ENCODE measurements at places on chromosomes 2 and 18.
A peak's percentile ranks its signal among the peaks of the same experiment; 100 is the strongest.

DNA sequence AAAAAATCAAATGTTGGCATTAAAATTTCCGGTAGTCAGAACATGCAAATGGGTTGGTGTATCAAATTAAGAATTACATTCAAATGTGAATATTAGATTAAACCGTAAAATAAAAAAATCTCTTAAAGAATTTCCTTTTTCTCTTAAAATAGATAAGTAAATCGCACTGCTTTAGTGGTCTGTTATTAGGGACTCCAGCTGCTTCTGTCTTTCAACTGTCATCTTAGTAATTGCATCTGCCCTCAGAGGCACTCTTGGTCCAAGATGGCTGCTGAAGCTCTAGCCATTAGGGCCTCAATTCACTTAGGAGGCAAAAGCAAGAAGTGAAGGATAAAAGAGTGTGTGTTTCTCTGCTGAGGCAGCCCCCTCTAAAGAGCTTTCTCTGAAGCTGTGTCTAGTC, 132.4 kb downstream of the MGAT5 start:
- no peak for DNase-seq

- DNase-seq, result no peak
Observed at GRCh38 chr2:23377771-23378170, 7.2 kb upstream of the KLHL29 start.

DNA sequence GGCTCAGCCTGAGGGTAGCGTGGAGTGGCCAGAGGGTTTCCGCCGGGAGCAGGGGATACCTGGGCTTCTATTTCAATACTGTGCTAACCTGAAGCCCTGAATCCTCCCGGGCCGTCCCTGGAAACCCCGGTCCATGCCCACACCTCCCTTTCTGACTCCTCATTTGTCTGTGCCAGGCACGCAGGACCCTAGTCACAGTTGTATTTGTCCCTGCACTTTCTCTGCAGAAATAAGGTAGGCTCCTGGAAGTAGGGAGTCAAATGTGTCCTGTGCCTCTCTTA, 418.8 kb upstream of the HS6ST1 start:
- no peak for DNase-seq

DNA sequence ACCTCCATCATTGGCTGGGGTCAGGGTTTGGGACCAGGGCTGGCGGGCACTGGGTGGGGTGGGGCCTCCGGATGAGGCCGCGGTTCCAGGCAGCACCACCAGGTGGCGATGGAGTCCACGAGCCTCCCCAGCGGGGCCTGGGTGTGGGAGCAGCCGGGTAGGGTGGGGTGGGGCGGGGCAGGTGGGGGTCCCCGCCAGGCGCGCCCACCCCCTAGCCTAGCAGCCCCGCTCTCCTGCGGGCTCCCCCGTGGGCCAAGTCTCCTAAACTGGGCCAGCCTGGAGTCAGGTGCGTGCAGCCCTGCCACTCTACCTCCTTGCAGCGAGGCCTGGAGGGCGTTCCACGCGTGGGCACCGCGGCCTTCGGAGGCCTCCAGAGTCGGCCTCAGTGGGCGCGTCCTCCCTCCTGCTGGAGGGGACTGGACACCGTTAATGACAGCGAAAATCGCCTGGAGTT, 187.5 kb downstream of the TWIST2 start:
- DNase-seq, result no peak

DNA sequence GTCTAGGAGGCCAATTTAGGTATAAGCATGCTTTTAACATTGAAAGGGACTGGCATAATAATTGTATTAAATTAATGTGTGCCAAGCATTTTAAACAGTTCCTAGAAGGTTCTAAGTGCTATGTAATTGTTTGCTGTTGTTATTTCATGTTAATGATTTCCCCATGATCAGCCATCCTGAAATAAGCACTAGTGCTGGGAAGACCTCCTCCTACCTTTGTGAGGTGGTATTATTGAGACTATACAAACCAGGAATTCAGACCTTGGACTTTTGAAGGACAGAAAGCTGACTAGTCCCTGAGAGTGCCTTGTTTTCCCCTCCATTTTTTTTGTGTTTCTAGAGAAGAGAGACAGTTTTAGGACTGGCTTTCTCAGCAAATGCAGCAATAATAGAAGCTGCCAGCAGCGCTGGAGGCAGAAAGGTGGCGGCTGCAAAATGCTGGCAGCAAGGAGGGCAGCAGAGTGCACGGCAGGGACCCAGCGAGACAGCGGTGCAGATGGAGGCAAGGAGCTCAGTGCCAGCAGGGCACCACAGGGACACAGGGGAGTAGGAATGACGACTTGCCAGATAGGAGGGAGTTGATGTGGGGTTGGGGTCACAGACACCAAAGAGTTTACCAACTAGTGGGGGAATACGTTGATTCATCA, 25.3 kb downstream of the NABP1 start:
- no peak for DNase-seq

GRCh38 chr2:73917696-73918207, 8.9 kb upstream of the DGUOK start:
- DNase-seq, result no peak

DNA sequence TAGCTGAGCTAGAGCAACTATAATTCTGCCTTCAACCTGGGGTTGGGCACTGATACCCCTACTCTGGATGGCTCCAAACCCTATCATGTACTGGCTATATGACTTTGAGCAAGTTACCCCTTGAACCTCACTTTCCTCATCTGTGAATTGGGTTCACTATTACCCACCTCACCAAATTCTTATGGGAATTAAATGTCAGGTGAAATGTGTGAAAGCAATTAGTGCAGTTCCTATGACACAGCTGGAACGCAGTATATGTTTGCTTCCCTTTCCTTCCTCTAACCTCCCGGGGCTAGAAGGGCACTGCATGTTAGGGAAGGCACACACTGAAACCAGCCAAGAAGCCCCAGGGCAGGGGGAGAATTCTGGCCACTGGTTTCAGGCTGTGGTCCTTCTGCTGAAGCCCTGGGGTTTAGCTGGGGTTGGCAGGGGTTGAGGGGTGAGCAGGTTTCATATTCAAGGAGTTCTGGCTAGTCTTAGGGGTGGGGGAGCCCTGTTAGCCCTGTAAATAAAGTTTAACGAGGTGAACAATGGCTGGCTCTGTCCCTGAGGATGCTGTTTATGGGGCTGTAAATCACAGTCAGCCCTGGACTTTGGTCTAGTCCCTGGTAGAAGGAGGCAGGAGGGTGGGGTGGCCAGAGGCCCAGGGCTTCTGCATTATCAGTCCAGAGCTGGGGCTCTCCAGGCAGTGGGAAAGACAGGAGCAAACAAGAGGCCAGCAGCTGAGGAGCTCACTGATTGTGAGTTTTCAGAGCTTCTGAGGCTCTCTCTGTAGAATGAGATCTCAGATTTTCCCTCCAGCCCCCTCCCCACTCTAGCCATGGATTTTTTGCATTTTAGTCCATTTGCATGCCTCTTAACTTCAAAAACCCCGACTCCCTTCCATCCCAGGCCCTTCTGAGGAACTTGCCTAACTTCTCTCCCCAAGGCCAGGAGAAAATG, 8.0 kb downstream of the PKDCC start:
- DNase-seq, result peak; percentile 65

GRCh38 chr18:45608400-45608799, 6.9 kb upstream of the SLC14A2 start:
- DNase-seq, result no peak

Measured in A549 (cell line).